ENCODE measurements at places on chromosomes 12 and 14.

DNA sequence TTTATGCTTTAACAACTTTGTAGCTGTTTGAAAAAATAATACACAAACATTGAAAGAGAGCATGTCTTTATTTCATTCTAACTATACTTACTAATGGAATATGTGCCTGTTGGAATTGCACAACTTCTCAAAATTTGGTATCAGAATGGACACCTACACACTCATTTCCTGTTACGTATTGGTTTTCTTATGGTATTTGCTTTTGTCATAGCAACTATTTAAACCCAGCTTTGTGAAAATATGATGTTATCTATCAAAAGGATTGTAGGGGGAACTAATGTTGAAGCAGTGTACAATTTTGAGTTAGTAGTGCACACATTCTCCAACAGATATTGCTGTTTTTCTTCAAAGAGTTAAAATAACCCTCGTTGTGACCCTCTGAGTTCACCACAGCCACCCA is 52.6 kb downstream of the RBMS2 start:
- no peak for DNase-seq

- DNase-seq, result no peak
Observed at GRCh38 chr12:10341892-10342509, 34.3 kb downstream of the KLRD1 start.

DNA sequence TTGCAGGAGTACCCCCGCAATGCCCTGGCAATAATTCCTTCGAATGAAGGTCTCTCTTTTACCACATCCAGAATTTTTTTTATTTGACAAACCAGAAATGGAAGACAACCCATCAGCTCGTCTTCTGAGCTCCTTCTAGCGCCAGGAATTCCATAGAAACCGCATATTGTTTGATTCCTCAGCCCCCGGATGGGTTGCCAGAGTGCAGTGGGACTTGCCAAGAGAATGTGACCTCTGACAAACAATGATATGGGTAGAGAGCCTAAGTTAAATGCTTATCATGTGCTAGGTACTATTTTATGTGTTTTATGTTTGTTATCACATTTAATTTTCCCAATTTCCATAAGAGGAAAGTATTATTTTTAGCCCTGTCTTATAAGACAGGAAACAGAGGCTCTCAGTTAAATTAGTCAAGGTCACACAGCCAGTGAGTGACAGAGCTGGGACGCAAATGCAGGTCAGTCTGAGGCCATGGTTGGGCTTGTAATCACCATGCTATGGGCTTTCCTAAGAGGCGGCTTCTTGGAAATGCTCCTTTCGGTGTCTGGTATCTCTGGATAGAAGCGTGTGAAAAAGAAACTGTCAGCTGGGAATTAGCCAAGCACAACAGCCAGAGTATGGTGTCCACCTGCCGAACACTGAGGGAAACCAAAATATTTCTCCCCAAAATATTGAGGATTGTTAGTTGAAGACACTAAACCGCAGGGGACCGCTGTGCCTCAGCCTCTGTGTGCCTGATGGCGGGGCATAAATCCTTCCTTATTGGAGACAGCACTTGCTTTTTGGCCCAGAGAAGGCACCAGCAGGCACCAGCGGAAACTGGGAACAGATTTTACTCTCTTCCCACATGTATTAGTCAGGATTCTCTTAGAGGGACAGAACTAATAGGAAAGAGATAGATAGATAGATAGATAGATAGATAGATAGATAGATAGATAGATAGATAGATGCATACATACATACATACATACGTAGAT is 29.4 kb upstream of the ETFBKMT start:
- DNase-seq, result no peak

GRCh38 chr12:124303579-124304313 is 8.9 kb downstream of the RFLNA start:
- DNase-seq, result no peak

- no peak for DNase-seq
Observed at GRCh38 chr12:56978397-56979138, 21.2 kb upstream of the RDH16 start.

DNA sequence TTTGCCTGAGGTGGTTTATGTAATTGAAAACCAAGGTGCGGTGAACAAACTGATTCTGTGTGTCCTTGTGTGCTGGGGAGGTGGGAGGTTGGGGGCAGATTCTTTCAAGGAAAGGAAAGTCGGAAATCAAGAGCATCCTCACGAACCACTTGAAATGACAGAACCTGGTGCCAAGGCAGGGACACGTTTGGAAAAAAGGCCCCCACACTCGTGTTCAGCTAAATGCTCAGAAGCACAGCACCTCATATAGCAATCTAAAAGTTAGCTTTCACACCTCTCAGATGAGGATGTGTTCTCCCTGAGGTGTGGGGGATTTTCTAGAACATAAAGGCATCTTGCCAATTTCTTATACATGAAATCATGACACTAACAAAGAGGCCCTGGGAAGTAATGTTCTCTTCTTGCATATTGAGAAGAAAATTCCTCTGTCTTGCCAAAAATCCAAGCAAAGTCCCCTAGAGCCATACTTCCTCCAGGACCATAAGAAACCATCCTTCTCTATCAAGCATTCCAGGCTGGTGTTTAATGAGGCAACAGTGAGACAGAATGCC is 119.6 kb downstream of the PLXNC1 start:
- no peak for DNase-seq

GRCh38 chr12:66881386-66881785 is 202.5 kb upstream of the GRIP1 start:
- no peak for DNase-seq

- DNase-seq, result no peak
Observed at GRCh38 chr12:96029826-96030225, 5.6 kb downstream of the LTA4H start.

DNA sequence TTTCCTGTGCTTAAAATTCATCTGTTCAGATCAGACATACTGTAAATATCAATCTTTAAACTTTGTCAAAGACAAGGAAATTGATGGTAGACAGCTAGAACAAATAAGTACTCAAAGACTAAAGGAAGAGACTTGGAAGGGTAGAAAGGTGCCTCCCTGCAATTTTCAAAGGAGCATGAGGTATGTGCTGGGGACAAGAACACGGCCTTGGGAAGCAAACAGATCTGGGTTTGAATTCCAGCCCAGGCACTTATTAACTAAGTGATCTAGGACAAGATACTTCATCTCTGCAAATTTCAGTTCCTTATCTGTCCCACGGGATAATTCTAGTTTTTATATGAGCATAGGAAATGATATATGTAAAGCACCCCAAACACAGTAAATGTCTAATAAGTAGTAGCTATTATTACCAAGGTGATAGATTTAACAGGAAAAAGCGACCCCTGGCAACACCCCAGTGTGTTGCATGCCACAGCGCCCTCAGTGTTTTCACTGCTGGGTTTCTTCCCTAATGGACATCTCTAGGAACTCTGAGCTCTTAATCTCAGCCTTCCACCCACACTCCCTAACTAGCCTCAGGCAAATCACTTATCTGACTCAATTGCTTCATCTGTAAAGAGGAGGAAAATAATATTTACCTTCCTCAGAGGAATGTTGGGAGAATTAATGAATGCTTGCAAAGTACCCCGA is 44.7 kb upstream of the BMP4 start:
- no peak for DNase-seq

DNA sequence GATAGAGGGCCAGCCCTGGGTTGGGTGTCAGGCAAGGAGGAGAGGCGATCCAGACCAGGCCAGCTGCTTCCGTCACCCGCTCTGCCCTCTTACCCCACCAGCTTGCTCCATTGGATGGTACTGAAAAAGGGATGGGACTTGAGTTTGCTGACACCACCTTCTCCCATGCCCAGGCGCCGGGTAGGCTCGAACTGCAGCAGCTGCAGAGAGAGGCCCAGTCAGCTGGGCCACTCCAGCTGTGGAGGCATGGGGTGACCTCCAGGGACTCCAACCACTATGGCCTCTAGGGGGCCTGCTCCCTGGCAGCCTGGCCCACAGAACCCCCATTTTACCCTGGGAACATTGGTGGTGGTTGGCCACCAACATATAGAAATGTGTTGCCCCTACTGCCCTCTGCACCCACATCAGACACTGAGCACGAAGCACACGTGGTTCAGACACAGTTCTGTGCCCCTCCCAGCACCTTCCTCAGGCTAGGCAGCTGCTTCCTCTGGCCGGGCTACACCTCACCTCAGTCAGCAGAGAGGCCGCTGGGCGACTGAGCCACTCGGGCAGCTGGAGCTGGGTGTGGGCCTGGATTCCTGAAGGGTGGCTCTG is 16.0 kb downstream of the RPS6KL1 start:
- DNase-seq, result no peak

DNA sequence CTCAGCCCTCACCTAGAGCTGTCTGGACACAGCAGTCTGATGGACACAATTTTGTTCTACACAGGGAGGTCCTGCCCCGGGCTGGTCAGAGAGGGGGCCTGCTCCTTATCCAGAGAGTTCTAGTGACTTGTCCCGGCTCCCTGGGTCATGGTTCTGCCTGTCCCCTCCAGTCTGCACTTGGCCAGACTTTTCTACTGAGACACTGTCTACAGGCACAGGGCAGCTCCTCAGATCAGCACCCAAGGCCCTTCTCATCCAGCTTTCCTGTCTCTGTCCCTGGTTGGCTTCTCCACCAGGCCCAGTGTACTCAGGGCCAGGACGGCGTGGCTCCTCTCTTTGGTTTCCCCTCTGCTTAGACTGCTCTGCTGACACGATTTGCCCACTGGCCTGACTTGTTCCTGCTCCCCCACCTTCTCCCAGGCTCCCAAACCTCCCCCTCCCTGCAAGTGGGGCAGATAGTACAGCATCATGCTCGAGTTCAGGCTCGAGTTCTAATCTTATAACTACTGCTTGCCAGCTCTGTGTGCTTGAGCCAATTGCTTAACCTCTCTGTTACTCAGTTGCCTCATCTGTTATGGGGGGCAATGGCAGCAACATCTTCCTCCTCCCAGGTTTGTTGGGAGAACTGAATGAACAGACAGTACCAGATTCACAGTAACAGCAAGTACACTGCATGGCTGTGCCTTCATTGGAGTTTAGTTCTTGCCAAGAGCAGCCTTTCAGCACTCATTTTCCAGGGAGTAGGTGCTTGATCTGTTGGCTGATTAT is 22.0 kb upstream of the COL2A1 start:
- no peak for DNase-seq

- DNase-seq, result no peak
Observed at GRCh38 chr12:6378709-6379472, 3.5 kb upstream of the SCNN1A start.

GRCh38 chr12:57085999-57086492 is 2.9 kb upstream of the NAB2 start:
- no peak for DNase-seq

- DNase-seq, result no peak
Observed at GRCh38 chr14:99958380-99958779, 106.8 kb upstream of the EVL start.

DNA sequence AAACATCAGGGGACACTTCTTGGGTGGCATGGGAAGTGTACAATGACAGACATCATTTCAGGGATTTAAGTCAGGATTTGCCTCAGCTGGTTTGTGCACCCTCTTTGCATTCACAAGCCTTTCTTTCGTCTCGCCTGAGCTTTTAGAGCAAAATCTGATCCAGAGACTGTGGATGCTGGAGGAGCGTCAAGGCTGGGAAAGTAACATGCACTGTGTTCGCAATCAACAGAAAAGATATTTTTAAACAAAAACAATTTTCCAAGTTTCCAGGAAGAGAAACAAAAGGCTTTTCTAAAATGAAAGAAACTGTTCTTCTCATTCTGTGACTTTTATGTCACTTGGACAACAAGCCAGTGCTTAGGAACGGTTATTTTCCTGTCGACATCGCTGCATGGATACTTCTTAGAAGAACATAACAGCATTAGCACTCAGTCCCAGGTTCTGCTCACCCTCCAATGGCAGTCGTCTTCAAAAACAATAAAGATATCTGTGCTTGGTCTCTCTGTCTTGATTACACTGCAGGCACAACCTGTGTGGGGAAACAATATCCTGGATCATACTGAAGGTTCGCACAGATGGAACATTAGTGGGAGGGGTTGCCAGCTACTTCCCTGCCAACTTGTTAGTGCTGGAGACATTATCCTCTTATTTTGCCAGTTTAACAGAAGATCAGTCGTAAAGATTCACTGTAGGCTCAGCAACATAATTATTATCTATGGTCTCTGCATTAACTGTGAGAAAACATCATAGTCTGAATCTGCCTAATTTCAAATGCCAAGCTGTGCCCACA is 403.3 kb upstream of the ATP2B1 start:
- no peak for DNase-seq

GRCh38 chr12:96861656-96862055 is 45.4 kb upstream of the NEDD1 start:
- no peak for DNase-seq

DNA sequence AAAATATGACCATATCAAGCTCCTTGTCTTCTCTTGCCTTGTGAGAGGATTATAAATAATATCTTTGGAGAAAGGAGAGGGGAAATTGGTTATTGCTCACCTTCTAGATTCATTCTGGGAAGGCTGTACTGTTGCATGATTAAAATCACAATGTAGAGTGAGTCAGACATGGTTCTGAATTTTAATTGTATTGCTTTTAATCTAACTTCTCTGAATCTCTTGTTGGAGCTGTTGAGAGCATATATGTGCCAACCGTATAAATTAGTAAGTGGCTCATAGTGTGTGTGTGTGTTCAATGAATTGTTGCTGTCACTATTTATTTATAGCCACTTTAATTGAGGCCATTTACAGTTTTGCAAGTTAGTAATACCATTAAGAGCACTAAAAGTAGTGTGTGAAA is 56.1 kb downstream of the KCNJ8 start:
- DNase-seq, result no peak

DNA sequence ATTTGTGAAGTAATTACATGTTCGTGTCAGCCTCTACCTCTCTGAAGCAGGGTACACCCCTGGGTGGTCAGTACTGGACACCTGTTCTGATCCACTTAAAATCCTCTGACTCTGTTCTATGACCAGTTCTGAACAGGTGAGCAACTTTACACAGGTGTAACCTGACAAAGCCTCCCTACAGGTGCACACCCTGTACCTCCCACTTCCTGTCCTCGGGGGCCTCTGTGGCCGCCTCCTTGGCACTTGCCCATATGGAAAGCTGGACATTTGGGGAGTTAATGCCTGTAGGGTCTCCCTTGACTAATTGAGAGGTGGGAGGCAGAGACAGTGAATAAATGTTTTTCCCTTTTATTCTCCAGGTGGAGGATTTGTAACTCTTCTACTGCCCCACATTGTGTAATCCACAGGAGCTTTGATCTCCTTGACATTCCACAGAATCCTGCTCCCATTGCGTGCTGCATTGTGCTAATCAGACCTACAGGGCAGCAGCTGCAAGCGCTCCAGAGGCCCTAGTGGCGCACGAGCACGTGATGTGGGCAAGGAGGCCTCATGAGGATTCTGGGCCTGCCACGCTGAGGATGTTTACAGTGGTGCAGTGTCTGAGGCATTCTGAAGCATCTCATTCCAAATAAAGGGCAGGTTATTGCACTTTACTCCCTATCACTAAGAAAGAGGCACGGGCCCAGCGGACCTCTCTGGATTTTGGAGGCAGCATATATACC is 45.8 kb upstream of the BATF start:
- no peak for DNase-seq

GRCh38 chr12:74431801-74432200 is 105.8 kb upstream of the ATXN7L3B start:
- no peak for DNase-seq

- DNase-seq, result no peak
Observed at GRCh38 chr14:27672047-27672446, 1074.2 kb upstream of the NOVA1 start.
